Bronchial epithelial cell (primary cell): ENCODE measurements at places on chromosomes 6 and 20.

DNA sequence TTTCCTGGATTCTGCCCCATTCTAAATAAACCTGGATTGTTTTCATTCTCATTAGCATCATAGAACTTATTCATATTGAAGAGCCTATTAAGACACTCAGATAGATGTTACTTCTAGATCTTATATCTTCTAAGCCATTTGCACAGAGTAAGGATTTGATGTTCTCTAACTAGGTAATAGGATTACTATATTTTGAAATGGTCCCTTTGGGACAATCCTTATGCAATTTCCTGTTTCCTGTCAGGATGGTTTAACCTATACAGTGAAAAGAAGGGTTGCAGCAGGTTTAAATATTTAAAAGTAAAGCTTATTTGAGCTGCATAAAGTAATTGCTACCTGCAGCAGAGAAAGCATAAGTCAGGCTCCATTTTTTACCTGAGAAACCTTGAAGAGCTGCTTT lies 860.1 kb downstream of the TFAP2A start:
- DNase-seq: no peak

DNA sequence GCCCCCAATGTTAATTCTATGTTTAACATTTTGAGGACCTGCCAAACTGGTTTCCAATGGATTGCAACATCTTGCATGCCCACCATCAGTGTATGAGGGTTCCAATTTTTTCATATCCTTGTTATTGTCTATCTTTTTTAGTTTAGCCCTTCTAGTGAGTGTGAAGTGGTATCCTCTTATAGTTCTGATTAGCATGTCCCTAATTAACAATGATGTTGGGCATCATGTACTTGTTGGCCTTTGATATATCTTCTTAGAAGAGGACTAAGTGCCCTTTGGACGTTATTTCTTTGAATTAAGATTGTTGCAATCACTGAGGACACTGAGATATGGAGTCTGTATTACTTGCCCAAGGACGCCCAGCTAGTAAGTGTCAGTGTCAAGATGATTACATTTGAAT lies 22.3 kb downstream of the GCNT2 start:
- no peak for DNase-seq

GRCh38 chr6:144305567-144305966 lies 20.4 kb downstream of the UTRN start:
- DNase-seq: no peak

DNA sequence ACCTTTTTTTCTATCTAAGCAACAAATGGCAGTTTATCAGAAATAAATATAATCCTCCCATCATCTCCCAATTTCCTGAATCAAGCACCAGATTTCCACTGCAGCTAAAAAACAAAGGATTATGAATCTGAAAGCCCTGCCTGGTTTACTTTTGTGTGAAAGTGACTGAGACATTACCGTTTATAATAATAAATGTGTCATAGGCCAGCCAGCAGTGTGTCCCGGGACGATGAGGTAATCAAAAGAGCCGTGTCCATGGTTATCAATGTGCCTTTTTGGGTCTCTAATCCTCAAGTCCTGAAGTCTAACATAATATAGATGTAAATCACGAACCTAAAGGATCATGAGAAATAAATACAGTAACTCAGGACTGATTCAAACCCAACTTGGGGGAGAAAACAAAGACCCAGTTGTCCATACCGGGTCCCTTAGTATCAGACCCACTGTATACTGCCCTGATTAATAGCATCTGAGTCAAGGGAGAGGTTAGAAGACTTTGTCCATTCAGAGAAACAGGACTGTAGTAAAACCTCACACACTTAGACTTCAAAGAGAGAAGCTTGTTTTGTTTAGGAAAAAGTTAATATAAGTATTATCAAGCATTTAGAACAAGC lies 149.1 kb downstream of the SASH1 start:
- DNase-seq: no peak

DNA sequence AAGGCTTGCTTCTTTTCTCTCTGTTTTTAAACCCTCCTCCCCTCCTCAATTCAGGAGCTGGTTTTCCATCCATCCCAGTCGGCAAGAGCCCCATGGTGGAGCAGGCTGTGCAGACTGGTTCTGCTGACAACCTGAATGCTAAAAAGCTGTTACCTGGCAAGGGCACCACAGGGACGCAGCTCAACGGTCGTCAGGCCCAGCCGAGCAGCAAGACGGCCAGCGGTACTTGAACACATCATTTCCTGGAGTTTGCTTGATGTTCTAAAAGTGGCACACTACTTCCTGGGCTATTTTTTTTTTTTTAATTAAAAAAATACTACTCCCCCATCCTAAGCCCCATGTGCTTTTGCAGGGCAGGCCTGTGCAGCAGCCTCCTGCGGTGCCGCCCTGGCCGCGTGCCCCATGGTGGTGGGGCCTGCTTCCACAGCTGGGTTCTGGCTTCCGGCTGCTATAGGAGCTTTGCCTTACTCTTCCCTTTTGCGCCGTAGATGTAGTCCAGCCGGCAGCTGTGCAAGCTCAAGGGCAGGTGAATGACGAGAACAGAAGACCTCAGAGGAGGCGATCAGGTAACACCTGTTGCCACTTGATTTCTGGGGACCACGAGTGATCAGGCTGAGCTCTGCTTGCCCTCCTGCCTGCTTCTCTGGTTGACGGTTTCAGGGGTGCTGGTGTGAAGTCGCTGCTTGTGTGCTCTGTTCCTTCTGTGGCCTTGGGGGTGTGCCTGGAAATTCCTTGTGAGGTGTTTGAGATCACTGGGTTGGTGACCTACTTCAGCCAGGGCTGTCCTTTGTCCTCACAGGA lies 7.7 kb downstream of the LSM14B start:
- no peak for DNase-seq

DNA sequence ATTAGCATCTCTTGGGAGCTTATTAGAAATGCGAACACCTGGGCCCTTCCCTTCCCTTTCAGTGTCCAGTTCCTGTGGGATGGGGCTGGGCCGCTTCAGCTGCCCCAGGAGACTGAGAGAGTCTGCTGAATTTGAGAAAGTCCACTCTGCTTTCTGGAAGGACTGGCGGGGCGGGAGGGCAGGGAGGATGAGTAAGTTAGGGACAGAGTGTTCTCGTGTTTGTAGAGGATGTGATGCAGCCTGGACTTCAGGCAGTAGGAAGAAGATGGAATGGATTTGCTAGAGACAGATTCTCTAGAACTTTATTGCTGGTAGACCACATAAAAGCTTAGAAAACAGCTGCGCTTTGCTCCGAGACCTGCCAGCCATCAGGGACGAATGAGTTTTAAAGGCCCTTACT lies 1.1 kb upstream of the TULP4 start:
- DNase-seq: no peak
